ENCODE measurements at places on chromosomes 4 and X. TPM values are rescaled to one million over a fixed set of nuclear protein-coding genes. Genes with fewer than 3 reads are reported as not detected.

The GPR78 gene
- 0.10 TPM for polyA plus RNA-seq

The CYSLTR1 gene
- not detected for polyA plus RNA-seq

The AR gene
- polyA plus RNA-seq, result 1.5 TPM

The MAGEA2B gene
- not detected for polyA plus RNA-seq

The TRAM1L1 gene
- polyA plus RNA-seq, result 2.6 TPM

The DUSP21 gene
- not detected for polyA plus RNA-seq

The BLOC1S4 gene
- 24.2 TPM for polyA plus RNA-seq

The SLC25A53 gene
- 4.4 TPM for polyA plus RNA-seq

The GABRA4 gene
- polyA plus RNA-seq, result 1.1 TPM

The SYTL5 gene
- polyA plus RNA-seq, result 0.17 TPM

GRCh38 chr4:184503869-184504300 is 29.5 kb upstream of the IRF2 start:
- no peak overlapping the region for H3K27ac ChIP-seq
- H3K4me3 ChIP-seq, result no peak overlapping the region
- peak; percentile 20 for DNase-seq
- H3K4me1 ChIP-seq, result no peaks in the 10 kb centered on the region
- H3K27me3 ChIP-seq, result no peaks in the 10 kb centered on the region

DNA sequence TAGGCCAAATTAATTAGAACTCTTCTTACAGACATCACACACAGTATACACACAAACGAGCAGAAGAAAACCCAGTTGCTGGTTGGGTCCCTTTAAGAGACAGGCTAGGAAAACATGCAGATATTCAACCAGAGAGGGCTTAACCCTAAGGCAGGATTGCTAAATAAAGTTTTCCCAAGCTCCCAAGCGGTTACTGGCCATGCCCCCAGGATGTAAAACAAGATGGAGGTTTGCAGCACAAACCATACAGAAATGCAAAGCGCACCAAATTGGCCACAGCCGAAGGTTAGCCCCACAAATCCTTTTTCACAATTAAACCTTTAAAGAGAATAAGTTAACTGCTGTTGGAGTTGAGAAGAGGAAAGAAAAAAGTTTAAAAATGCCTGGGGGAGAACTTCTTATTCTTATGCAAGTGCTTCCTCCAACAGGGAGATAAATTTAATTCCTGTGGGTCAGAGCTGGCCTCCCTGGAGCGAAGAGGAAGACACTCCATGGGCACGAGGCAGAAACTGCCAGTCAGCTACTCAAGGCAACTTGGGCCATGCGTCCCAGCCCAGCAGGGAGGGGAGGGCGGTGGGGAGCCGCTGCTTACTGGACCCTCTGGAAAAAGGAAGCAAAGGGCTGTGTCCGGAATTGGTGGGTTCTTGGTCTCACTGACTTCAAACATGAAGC is 167.6 kb upstream of the ARSJ start:
- no peak overlapping the region for H3K4me3 ChIP-seq
- no peaks in the 10 kb centered on the region for H3K27me3 ChIP-seq
- no peaks in the 10 kb centered on the region for H3K4me1 ChIP-seq
- H3K36me3 ChIP-seq, result no peaks in the 10 kb centered on the region
- no peak for DNase-seq
- no peak overlapping the region for H3K27ac ChIP-seq

- no peaks in the 10 kb centered on the region for H3K27me3 ChIP-seq
- no peak overlapping the region for H3K4me3 ChIP-seq
- no peak for DNase-seq
- H3K36me3 ChIP-seq, result no peaks in the 10 kb centered on the region
- H3K4me1 ChIP-seq, result no peaks in the 10 kb centered on the region
These were observed 170.3 kb downstream of the COX18 start for GRCh38 chr4:72899214-72899613.

DNA sequence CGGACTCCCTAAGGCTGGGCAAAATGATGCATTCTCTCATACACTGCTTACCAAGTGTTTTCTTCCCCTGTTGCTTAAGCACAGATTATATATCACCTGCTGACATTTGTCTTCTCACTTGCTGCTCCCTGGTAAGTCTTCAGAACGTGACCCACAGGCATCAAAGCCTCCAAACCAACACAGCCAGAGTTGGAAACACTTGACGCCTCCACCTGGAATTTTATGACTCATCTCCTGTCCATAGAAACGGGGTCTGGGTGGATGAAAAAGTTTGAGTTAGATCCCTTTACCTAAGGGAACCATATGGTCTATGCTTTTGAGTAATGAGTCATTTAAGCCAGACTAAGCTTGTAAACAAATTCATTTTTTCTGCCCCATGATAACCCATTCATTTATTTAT is 251.6 kb downstream of the USP46 start:
- DNase-seq, result no peak
- no peak overlapping the region for H3K4me3 ChIP-seq
- no peaks in the 10 kb centered on the region for H3K36me3 ChIP-seq
- H3K27ac ChIP-seq, result no peak overlapping the region
- no peaks in the 10 kb centered on the region for H3K4me1 ChIP-seq
- H3K27me3 ChIP-seq, result no peaks in the 10 kb centered on the region

GRCh38 chr4:183448436-183448835 is 4.0 kb downstream of the CDKN2AIP start:
- no peaks in the 10 kb centered on the region for H3K4me1 ChIP-seq
- no peak for DNase-seq
- H3K27ac ChIP-seq, result no peak overlapping the region
- H3K27me3 ChIP-seq, result no peaks in the 10 kb centered on the region

- H3K27me3 ChIP-seq, result no peaks in the 10 kb centered on the region
- no peak overlapping the region for H3K4me3 ChIP-seq
- H3K4me1 ChIP-seq, result no peaks in the 10 kb centered on the region
- H3K27ac ChIP-seq, result no peak overlapping the region
- peak; percentile 19 for DNase-seq
These were observed 101.4 kb upstream of the IL15 start for GRCh38 chr4:141534985-141535384.

GRCh38 chrX:148574237-148574973 is 74.0 kb downstream of the AFF2 start:
- no peak for DNase-seq
- no peaks in the 10 kb centered on the region for H3K27me3 ChIP-seq
- no peaks in the 10 kb centered on the region for H3K36me3 ChIP-seq
- H3K4me1 ChIP-seq, result no peaks in the 10 kb centered on the region
- H3K4me3 ChIP-seq, result no peak overlapping the region

DNA sequence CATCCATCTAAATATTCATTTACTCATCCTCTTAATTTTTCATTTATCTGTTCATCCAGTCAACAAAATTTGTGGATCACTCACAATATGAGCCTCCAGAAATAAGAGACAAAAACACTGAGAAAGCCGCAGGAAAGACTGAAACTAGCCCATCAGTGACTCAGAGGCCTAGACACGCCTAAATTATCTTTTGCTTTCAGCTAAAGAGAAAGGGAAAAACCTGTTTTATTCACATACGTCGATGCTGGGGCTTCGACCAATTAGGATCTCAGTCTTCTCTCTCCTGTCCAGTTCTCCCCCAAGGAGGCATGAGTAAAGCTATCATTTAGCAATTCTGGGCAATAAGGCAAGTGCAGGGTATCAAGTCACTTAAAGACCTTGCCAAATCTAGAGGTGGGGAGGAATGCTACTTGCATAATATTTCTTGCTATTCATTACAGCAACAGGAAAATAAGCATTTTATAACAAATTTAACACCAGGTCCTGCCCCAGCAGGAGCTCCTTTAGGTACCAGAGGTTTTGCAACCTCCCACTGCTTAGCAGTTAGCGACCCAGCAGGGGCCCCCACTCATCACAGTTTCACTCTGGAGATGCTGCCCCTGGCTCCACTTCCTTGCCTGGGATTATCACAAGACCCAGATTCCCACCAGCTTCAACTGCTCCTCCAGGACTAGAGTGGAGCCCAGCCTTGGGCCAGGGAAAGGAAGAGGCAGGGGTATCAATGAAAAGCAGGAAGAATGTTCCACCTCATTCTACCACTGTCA is 30.1 kb upstream of the TMEM154 start:
- no peak overlapping the region for H3K27ac ChIP-seq
- no peak for DNase-seq
- no peak overlapping the region for H3K4me3 ChIP-seq

- no peaks in the 10 kb centered on the region for H3K36me3 ChIP-seq
- no peak overlapping the region for H3K4me3 ChIP-seq
- H3K27ac ChIP-seq, result no peak overlapping the region
- no peak for DNase-seq
- no peaks in the 10 kb centered on the region for H3K4me1 ChIP-seq
- H3K27me3 ChIP-seq, result no peaks in the 10 kb centered on the region
These were observed 19.1 kb downstream of the WDR17 start for GRCh38 chr4:176084769-176085168.

DNA sequence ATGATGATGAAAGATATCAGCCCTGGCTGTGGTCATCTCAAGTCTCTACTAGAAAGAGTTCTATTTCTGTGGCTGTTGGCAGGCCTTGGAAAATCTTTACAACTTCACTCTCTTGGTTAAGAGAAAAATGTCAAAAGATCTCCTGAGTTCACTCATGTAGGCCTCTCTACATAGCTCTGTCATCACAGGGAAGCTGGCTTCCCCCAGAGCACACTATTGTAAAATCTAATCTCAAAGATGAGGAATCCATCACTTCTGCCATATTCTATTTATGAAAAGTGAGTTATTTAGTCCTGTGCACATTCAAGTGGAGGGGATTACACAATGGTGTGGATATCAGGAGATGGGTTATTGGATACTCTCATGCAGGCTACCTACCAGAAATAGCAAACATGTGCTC is 388.4 kb upstream of the HS3ST1 start:
- no peak overlapping the region for H3K4me3 ChIP-seq
- no peak for DNase-seq
- H3K36me3 ChIP-seq, result no peaks in the 10 kb centered on the region
- no peaks in the 10 kb centered on the region for H3K27me3 ChIP-seq
- H3K27ac ChIP-seq, result no peak overlapping the region

GRCh38 chr4:37858872-37859271 is 32.0 kb upstream of the TBC1D1 start:
- DNase-seq, result no peak
- peaks cover 6% of the 10 kb centered on the region for H3K36me3 ChIP-seq
- H3K27ac ChIP-seq, result no peak overlapping the region
- H3K4me3 ChIP-seq, result no peak overlapping the region
- no peaks in the 10 kb centered on the region for H3K27me3 ChIP-seq
- H3K4me1 ChIP-seq, result no peaks in the 10 kb centered on the region

DNA sequence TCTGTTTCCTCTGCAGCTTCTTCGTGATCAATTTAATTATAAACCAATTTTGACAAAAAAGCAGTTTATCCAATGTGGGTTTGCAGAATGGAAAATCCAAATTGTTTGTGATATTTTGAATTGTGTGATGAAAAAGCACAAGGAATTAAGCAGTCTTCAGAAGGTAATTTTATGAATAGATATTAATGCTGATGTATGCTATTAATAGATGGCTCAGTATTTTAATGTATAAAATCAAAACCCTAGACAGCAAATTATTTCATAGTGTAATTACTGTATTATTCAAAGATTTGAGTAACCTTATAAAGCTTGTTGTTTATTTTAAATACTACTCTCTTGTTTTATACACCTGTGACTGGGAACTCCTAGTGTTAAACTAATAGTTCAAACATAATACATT is 20.0 kb downstream of the CEP44 start:
- no peaks in the 10 kb centered on the region for H3K36me3 ChIP-seq
- H3K4me3 ChIP-seq, result no peak overlapping the region
- DNase-seq, result no peak
- H3K27me3 ChIP-seq, result no peaks in the 10 kb centered on the region
- H3K4me1 ChIP-seq, result no peaks in the 10 kb centered on the region

DNA sequence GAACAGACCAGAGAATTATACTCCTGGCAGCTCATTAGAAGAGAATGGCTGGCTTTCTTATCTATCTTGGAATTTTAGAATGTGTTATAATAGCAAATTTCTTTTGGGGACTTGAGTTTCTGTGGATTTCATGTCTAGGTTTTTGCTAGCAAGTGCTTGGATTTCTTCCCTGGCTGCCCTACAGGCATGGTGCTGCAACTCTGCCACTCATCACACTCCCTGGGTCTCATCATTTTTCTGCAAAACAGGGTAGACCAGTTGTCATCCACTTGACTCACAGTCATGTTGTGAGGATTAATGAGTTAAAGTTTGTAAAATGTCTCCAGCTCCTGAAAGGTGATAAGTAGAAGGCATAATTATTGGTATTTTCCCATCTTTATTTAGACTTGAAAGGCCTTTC is 60.7 kb upstream of the LCORL start:
- H3K36me3 ChIP-seq, result no peaks in the 10 kb centered on the region
- H3K4me1 ChIP-seq, result no peaks in the 10 kb centered on the region
- H3K27me3 ChIP-seq, result no peaks in the 10 kb centered on the region
- no peak for DNase-seq
- H3K27ac ChIP-seq, result no peak overlapping the region

GRCh38 chrX:103464072-103464773 is 55.1 kb downstream of the RAB40A start:
- H3K27me3 ChIP-seq, result peaks cover 2% of the 10 kb centered on the region
- peaks cover 5% of the 10 kb centered on the region for H3K4me1 ChIP-seq
- H3K27ac ChIP-seq, result no peak overlapping the region
- no peaks in the 10 kb centered on the region for H3K36me3 ChIP-seq
- H3K4me3 ChIP-seq, result no peak overlapping the region
